ENCODE measurements at places on chromosomes 16 and 17.

- DNase-seq: peak; percentile 89
These were observed at the start of gene YPEL2 for GRCh38 chr17:59331129-59331928. Gene YPEL2, plus strand, starts transcription at chr17:59331655. Its CDS starts 21,755 bp downstream, at chr17:59353410.

DNA sequence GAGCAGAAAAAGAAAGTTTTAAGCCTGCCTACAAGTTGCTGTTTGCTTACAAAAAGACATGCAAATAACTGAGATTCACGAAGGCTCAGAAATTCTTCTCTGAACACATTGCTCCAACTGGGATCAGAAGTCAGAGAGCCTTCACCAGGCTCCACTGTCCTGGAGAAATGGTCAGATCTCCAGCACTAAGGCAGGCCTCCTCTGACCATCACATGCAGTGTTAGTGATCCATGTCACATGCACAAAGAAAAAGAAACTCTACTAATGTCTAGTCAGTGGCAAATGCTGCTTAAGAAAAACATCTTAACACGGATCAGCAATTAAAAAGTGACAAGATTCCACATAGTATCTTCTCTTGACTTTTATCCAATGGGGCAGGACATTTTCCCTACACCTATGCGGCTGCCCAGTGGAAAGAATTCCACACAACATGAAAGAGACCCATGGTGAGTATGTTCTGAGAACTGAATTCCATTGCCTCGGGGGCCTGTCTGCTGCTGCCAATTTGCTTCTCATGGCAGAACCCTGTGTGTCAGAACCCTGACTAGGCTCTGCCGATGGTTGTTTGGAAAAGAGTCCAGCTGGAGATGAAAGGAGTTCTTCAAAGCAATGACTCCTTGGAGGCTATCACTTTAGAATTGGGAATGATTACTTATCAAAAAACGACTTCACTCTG lies 96.6 kb downstream of the HIC1 start:
- no peak for DNase-seq

- no peak for DNase-seq
These were observed 57.1 kb downstream of the PRMT7 start for GRCh38 chr16:68367891-68368290.

- DNase-seq: no peak
These were observed 5.0 kb upstream of the NXPH3 start for GRCh38 chr17:49570540-49571242.

DNA sequence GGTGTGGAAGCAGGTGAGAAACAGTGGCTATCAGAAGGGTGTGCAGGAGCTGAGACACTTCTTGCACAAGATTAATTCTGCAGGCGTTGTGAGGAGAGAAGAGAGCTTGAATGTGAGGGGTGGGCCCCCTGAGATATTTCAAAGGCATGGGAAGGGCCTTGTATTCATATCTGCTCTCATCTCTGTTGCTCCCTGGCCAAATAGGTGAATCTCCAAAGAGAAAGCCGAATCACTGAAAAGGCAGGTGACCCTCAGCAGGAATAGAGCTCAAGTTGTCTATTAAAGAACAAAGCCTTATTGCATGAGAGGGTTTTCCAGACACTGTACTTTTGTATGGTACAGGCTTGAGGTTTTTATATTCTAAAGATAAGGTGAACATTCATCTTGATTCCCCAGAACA lies 373.1 kb downstream of the TMEM114 start:
- DNase-seq: no peak

GRCh38 chr17:58786586-58787295 lies 31.1 kb downstream of the PPM1E start:
- no peak for DNase-seq

GRCh38 chr17:20282526-20283308 lies 184.6 kb downstream of the LGALS9B start:
- no peak for DNase-seq

DNA sequence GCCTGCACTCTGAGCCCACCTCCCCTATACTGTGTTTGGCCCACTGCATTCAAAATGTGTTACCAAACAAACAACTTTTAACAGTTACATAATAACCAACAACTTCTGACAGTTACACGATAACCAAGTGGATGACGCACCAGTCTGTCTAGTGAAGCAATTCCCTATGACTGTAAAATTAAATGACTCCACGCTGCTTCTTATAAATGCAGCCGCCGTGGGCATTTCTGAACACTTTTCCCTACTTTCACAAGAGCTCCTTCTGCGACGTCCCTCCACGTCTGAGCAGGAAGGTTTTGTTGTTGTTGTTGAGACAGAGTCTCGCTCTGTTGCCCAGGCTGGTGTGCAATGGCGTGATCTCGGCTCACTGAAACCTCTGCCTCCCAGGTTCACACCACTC lies 27.6 kb downstream of the ZNF276 start:
- DNase-seq: no peak

DNA sequence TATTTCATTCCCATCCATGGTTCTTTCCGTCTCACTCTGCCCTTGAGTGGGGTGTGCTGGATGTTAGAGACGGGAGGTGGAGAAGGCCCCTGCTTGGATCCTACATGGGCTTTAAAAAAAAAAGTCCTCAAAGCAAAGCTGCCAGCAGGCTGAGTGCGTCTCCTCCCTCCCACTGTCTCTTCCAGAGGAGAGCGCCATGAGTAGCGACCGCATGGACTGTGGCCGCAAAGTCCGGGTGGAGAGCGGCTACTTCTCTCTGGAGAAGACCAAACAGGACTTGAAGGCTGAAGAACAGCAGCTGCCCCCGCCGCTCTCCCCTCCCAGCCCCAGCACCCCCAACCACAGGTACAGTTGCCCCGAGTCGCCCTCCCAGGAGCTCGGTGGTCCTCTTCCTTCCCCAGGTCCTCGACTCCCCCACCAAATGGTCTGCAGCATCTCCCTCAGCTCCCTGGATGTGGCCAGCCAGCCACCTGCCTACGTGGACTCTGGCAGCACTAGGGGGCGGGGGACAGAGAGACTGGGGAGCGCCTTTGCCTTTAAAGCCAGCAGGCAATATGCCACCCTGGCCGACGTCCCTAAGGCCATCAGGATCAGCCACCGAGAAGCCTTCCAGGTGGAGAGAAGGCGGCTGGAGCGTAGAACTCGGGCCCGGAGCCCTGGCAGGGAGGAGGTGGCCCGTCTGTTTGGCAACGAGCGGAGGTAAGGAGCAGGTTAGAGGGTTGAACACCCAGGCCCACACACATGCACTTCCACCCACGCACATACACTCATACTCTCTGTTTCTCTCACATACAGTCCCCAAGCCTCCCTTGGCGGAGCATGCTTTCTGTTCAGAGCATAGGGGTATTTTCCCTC lies 68.2 kb downstream of the PLD6 start:
- no peak for DNase-seq

- DNase-seq: no peak
These were observed 178.7 kb upstream of the ZFHX3 start for GRCh38 chr16:73226675-73227074.

DNA sequence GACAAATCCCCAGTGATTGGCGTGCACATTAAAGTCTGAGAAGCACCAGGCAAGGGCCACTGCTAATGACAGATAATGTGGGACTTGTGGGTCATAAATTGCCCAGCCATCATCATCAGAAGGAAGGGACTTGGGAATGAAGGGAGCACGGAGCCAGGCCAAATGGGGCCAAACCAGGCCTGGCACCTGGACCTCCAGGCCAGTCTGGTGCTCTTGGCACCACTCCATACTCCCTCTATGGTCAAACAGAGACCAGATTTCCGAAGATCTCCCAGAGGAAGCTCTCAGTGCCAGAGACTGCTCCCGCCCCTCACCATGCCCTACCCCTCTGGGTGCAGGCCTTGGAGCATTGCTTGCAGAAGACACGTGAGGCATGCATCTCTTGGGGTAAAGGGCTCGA lies 142.2 kb downstream of the CCDC182 start:
- DNase-seq: no peak

DNA sequence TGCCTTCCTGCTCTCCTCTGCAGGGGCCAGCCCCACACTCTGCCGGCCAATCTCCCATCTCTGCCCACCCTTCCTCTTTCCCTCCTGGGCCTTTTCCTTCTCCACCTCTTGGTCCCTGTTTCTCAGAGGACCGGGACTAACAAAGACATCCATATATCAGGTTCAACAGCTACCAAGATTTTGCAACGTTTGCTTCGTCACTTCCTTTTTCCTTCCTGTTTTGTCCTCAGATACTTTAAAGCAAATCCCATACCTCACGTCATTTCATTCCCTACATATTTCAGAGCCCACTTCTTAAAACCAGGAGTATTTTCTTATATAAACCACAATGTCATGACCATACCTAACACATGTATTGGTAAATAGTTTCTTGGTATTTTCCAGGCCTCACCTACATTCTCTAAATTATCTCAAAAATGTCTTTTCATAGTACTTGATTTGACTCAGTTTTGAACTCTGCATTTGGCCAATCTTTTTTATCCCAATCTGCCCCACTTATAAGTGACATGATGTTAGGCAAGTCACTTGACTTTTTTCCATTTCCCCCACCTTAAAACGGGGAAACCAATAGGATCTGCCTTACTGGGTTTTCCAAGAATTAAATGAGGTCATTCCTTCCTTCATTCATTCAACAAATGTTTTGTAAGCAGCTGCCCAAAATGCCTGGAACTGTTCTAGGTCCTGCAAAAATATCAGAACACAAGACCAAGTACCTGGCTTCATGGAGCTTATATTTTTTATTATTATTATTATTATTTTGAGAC lies 7.2 kb upstream of the USP10 start:
- no peak for DNase-seq

DNA sequence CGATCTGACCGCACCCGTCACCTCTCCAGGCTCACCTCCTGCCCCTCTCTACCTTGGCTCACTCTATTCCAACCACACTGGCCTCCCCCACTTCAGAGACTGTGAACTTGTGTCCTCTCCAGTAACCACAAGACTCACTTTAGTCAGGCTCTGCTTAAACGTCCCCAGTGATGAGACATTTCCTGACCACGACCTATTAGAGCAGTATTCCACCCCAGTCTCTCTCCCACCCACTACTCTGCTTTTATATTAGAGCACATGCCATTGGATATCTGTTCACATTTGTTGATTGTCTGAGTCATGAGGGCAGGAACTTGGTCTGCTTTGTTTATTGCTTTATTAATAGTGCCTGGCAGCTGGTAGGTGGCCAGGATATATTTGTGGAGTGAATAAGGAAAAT lies 20.1 kb downstream of the COX11 start:
- no peak for DNase-seq

DNA sequence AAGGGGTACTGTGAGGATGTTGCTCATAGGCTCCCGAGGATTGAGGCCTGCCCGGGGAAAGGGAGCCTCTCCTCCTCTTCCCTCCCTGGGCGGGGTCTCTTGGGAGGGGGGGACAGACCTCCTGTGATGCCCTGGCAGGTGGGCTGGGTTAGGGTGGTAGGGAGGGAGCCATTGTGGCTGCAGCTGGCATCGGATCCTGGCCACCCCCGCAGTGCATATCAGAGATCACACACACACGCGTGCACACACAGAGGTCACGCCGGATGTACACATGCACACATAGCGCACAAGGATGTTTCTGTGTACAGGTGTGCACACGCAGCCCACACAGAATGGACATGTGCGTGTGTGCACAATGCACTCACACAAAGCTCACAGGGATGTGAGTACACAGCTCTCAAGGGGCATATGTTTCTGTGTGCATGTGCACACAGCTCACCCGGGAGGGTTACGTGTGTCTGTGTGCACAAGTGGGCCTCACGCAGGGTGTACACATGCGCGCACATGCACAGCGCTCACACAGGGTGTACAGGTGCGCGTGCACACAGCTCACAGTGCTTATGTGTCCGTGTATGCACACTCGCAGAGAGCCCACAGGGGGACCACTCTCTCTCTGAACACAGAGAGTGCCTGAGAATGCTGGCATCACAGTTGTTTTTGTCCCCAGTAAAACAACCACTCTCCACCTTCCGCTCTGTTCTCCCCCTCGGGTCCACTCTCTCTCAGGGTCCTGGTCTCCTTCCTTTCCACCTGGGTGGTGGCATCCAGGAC lies 2.4 kb downstream of the GJD3 start:
- no peak for DNase-seq

DNA sequence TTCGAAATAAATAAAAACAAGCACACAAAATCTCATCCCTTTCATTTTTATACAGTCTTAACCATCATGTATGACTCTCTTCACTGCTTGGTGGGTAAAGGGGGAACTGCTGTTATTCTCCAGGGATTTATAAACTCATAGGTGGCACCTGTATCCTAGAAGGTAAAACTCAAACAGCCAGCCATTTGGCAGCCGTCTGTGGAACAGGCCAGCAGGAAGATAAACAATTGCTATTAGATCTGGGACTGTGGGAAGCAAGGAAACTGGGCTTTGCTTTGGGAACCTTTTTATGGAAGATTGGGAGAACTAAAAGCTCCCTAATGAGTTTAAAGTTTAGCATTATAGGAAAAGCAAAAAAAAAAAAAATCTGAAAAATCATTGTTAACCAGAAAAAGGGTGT lies 126.0 kb downstream of the TANGO6 start:
- DNase-seq: no peak

DNA sequence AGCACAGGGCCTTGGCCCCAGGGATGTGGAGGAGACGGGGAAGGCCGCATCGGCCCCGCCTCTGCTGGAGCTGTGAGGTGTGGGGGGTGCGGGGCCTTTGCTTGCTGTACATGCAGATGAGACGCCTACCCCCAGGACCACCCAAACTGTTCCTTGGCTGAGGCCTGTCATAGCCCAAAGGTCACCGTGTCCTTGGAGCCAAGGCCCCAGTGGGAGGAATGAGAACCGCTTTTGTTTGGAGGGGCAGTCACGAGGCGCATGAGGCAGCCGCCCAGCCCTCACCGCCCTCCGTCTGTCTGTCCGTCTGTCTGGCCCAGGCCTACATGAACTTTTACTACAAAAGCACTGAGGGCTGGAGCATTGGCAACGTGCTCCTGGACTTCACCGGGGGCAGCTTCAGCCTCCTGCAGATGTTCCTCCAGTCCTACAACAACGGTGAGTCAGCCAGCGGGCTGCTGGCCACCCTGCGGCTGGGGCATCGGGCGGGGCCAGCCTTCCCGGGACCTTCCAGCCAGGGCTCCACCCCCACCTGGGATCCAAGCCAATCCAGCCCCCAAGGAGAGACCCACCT lies 8.8 kb downstream of the TAX1BP3 start:
- DNase-seq: no peak

GRCh38 chr16:87688876-87689815 lies 76.6 kb downstream of the KLHDC4 start:
- DNase-seq: no peak

DNA sequence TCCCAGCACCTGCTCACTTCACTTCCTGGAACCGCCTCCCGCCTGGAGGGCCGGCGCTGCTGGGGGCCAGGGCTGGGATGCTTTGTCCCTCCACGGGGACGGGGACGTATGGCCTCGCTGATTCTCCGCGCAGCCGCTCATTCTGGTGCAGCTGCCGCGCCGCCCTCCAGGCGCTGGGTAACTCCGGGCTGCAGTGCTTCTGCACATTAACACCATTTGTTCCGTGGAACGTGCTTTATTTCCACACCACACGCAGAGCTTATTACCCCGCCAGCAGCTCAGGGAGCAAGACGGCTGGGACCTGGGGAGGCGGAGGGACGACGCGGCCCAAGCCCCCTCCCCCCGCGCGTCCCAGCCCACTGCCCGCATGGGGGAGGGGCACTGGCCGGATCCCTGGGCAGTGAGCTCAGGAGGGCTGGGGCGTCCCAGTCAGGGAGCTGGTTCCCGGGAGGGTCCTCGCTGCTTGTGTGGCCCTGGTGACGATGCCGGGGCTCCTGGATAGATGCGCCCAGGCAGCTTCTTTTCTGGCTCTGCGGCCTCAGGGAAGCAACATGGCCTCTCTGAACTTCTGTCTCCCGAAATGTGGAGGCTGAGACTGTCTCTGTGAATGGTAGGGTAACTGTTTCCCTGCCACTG lies 45.4 kb upstream of the ACSF3 start:
- no peak for DNase-seq
